ENCODE measurements at places on chromosomes 2 and 18. TPM values are rescaled to one million over a fixed set of nuclear protein-coding genes. Genes with fewer than 3 reads are reported as not detected.
A peak's percentile ranks its signal among the peaks of the same experiment; 100 is the strongest.

DNA sequence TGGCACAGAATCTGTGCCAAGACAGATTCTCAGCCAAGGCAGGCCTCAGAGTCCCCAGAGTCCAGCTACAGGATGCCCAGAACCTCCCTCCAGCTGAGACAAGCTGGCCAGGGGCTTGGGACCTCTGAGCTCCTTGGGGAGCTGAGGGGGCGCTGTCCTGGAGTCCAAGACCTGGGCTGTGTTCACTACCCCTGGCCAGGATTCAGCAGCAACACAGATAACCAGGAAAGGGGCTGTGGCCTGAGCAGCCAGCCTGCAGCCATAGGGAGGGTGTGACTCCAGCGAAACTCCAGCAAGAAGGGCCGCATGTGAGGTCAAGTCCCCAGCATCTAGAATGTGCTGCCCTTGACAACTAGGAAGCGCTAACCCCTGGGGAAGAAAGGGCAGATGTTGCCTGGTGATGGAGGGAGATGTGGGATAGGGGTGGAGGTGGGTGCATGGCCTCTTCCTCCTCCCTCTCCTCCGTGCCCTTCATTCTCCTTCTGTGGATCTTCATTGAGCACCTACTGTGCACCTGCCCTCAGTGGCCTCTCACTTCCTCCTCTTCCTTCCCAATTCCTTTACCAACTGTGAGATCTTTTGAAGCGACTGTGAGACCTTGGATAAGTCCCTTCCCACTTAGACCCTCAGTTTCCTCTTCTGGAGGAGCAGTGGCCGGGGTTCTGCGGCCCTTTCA lies 7.7 kb upstream of the ARID5A start:
- peak; percentile 69 for DNase-seq

DNA sequence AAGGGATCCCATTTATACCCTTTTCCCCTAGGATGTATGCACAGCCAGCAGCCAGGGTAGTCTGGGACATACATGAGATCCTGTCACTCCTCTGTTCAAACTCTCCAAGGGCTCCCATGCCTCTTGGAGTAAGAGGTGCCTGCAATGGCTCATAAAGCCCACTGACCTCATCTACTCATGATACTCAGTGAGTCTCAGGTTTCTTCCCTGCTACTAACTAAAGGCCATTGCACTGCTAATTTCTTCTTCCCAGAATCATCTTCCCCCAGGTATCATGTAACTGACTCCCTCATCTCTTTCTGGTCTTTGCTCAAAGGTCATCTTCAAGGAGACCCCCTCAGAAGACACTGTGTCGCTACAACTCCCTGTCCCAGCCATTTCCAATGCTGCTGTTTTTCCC lies 68.2 kb downstream of the CCBE1 start:
- DNase-seq: no peak

GRCh38 chr2:148614322-148615049 lies 30.1 kb upstream of the EPC2 start:
- DNase-seq: no peak

DNA sequence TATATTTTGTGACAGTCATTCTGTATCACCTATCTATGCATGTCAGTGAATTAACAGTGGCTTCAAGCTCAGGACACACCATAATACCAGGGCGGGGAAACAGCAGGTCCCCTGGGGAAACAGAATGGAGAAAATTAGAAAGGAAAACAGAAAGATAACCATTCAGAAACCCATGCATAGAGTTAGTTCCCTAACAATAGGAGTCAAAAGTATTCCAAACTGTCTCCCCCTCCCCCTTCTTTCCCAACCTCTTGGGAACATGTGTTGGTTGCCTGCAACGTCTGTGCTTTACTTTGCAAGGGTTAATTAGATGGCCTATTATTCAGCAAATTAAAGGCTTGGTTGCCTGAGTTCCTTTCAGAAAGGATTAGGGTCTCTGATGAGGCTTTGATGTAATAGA lies 176.4 kb downstream of the MYO3B start:
- no peak for DNase-seq

- DNase-seq: no peak
These were observed 101.5 kb downstream of the KLF7 start for GRCh38 chr2:207064128-207064690.

GRCh38 chr2:37532503-37532902 lies 138.9 kb downstream of the CDC42EP3 start:
- no peak for DNase-seq

DNA sequence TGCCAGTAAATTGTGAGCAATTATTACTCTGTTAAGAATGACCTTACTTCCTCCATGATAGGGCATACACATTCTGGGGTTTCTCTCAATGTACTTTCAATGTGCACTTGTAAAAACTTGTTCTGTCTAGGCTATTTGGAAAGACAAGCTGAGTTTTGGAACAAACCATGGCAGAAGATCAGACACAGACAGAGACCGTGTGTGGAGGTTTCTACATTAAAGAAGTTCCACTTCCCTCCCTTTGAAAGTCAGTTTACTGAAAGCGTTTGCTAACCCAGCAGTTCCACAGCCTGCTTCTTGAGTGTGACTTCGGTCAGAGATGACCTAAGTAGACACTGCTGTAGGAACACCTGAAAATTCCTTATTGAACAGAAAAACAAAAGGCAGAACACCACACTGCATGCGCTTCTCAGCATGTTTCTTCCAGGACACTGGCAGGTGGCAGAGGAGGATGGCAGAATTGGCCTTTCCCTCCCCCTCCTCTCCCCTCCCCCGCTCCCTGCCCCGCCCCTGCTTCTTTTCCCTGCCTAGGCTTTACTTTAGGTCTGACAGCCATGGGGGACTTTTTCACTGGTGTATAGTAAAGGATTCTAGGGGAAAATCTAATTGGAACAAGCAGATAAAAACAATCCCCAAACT lies 109.8 kb downstream of the NOL10 start:
- no peak for DNase-seq

- no peak for DNase-seq
These were observed 306.7 kb upstream of the ACVR2A start for GRCh38 chr2:147538088-147538487.

GRCh38 chr2:101699755-101700461 lies 2.4 kb downstream of the MAP4K4 start:
- DNase-seq: no peak

DNA sequence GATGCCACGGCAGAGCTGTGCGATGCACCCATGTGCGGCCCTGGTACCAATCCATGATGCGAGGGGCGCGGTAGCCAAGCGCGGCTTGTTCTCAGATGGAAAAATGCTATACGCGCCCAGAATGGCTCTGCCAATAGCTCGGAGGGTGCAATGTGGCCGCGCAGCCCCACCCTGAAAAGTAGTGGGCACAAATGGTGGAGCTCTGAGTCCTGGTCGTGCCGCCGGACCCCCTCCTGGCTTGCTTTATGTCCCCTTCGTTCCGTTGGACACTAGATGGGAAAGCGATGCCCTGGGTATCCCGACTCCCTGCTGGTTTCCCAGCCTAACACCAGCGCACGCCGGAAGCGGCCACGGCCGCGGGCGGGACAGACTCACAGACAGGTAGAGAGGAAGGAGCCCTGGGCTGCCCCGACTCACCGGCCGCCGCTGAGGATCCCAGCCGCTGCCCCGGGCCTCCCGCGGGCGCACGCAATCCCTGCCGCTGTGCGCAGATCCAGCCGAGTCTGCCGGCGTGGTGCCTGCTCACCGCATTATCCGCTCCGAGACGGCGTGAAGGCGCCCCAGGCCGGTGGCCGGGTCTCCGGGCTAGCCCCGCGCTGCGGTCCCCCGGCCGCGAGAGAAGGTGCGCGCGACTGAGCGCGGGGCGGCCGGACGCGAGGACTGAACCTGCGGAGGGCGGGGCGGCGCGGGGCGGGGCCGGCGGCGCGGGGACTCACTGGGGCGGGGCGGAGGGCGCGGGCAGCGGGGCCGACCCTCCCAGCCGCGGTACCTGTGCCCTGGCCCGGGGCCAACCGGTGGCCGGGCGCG lies at the start of gene CDC42EP3:
CDC42EP3 (minus strand) TSS at position 634 of the 807 bp plus-strand sequence. CDS start 25,055 bp downstream, outside the sequence.
- DNase-seq: no peak

DNA sequence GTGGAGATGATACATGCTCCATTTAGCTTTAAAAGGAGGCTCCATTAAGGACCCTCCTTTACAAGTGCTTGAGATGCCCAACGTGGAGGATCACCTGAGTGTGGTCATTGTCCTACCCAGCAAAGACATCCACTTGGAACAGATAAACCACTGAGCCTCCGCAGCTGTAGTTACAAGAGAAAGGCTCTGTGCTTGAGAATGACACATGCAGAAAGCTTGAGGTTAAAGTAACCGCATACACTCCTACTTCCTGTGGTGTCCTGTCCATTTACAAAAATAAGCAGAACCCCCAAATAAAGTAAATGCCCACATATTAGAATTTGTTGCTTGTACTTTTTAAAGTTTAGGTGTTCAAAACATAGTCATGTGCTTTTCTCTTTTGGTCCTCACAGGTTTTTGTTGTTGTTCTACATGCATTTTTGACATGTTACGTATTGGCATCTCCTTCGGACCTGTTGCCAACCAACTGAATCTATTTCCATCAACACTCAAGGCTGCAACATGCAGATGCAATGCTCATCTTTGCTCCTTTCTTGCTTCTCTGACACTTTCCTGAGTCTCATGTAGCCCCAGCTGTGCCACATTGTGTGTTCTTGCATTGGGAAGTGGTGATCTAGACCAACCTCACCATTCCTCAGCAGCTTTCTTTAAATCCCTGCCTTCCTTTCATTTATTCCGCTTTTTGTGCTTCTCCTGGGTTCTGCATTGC lies 56.0 kb downstream of the SERPINB7 start:
- DNase-seq: no peak

DNA sequence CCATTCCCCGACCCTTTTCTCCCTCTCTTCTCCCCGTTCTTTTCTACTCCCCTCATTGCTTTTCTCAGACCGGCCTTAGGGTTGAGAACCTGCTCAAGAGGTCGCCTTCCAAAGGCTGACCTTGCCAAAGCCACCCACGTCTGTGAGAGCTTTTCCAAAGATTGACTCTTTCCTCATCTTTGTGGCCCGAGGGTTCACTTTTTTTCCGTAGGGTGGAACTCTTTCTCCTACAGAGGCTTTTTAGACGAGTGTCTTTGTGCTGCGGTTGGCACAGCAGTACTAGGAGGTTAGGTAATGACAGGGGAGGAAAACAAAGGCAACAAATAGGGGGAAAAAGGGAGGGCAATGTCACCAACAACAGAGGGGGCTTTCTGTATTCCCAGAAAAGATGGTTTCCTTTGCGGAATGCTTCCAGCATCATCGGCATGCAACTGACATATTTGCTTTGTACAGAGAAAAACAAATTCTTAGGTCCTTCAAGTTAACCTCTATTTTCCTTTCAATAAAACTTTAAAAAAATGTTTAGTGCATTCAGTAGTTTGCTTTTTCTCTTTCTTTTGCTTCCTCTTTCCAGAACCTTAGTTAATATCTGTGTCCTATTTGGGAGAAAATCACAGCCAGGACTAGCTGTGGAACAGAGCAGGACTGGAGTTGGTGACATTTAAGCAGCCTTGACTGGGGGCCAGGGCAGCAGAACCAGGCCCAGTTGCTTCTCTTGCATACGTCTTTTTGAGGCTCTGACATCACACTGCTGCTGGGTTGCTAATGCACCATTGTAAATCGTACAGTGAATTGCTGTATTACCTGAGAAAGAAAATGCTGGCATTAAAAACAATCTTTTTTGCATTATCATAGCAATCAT lies 188.1 kb upstream of the FANCL start:
- no peak for DNase-seq

- no peak for DNase-seq
These were observed 29.5 kb upstream of the ATRAID start for GRCh38 chr2:27182346-27182745.

GRCh38 chr18:39746201-39746600 lies 2180.6 kb upstream of the CELF4 start:
- no peak for DNase-seq

DNA sequence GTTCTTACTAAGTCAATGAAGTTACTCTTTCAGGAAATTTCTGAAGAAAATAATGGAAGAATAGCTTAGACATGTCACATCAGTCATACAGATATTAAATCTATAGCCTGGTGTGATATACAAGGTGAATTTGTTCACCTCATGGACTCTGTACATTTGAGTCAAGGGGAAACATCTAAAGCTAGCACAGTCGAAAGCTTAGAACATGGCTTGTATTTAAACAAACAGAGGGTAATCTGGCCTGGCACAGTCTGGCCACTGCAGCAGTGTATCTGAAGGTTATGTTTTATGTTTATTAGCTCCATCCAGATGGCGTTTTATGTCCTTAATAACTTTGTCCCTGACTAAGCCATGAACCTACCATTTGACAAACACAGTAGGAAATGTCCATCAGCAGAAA lies 817.3 kb downstream of the SATB2 start:
- no peak for DNase-seq

DNA sequence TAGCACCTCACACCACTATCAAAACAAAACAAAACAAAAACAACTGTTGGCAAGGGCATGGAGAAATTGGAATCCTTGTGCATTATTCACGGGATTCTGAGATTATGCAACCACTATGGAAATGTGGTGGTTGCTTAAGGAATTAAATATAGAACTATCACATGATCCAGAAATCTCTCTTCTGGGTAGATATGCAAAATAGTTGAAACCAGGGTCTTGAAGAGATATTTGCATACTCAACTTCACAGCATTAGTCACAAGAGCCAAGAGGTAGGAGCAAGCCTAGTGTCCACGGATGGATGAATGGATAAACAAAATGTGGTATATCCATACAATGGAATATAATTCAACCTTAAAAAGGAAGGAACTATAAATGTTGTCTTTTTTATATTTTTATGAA lies 7.0 kb downstream of the TMEM131 start:
- DNase-seq: no peak

- DNase-seq: no peak
These were observed 115.9 kb upstream of the TANK start for GRCh38 chr2:161044095-161044865.

DNA sequence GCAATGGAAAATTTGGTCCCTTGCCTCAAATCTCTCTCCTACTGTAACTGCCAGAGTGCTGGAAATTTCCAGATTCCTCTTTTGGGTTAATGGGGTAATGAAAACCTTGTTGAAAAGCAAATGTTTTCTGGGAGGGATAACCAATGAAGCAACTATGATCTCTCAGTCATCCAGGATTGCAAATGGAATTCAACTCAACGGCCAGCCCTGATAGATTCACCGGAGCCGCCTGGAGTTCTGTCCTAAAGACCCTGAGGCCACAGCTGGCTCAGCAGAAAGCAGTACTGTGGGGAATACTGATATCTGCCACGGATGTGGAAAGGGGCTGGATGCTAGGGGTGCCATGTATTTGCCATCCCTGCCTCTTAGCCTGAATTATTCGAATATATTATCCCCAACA lies 167.8 kb downstream of the NRP2 start:
- no peak for DNase-seq

GRCh38 chr2:109560265-109560664 lies 53.5 kb downstream of the SEPTIN10 start:
- DNase-seq: no peak

GALNT3 gene
- total RNA-seq: 3.5 TPM

LRP1B gene
- 0.28 TPM for total RNA-seq

GLI2 gene
- total RNA-seq: 4.9 TPM

CGREF1 gene
- 19.8 TPM for total RNA-seq

KIAA2012 gene
- total RNA-seq: not detected

ALPI gene
- total RNA-seq: not detected

DPP10 gene
- not detected for total RNA-seq

ACVR1C gene
- total RNA-seq: not detected

NFATC1 gene
- total RNA-seq: 40.8 TPM

FAP gene
- 37.6 TPM for total RNA-seq

UGT1A8 gene
- total RNA-seq: not detected
